ENCODE measurements at places on chromosomes 6 and 20.

DNA sequence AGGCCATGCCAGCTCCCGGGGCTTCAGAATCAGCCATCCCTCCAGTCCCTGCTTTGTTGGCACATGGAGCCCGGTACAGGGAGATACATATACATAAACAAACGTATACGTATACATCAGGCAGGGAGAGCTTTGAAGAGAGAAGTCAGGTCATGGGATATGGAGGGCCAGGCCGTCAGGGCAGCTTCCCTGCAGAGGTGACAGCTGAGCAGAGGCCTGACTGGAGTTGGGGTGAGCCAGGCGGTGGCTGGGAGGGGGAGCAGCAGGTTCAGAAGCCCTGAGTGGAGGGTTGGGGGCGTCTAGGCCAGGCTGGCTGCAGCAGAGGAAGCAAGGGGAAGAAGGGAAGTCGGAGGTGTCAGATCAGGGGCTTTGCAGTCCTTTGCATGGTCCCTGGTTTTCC lies 61.7 kb downstream of the STK35 start:
- no peaks in the 10 kb centered on the region for H3K4me1 ChIP-seq
- no peak for DNase-seq
- H3K4me3 ChIP-seq: no peak overlapping the region
- H3K27me3 ChIP-seq: no peaks in the 10 kb centered on the region
- no peaks in the 10 kb centered on the region for H3K36me3 ChIP-seq

DNA sequence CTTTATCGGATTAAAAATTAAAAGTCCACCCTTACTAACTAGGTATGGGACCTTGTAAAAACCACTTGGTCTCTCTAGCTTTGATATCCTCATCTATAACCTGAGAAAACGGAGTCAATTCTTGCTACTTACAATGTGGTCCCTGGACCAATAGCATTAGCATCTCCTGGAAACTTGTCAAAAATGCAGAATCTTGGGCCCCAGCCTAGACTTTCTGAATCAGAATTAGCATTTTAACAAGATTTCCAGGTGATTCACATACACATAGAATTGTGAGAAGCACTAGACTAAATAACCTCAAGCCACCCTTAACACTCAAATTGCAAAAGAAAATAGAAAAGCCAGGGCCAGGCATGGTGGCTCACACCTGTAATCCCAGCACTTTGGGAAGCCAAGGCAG lies 96.6 kb downstream of the RNGTT start:
- no peak overlapping the region for H3K4me3 ChIP-seq
- DNase-seq: no peak
- no peak overlapping the region for H3K27ac ChIP-seq
- no peaks in the 10 kb centered on the region for H3K4me1 ChIP-seq
- no peaks in the 10 kb centered on the region for H3K27me3 ChIP-seq

DNA sequence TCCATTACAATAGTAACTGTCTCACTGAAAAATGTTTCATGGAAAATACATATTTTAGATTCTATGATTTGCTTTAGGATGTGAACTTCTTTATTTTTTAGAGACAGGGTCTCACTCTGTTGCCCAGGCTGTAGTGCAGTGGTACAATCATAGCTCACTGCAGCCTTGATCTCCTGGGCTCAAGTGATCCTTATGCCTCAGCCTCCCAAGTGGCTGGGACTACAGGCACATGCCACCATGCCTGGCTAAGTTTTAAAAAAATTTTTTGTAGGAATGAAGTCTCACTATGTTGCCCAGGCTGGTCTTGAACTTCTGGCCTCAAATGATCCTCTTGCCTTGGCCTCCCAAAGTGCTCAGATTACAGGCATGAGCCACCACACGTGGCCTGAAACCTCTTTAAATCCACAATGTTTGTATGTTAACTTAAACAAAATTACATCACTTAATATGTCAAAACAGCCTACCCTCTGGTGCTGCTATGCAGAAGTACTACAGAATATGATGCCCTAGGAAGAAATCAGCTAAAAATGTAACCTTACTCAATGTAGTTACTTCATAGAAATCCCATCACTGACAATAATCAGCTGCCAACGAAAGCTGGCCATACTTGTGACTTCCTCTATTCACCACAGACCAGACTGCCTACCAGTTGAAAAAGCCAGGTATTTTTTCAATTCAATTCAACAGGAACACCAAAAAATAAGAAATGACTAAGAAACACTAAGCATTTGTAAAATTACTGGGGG lies 17.6 kb downstream of the EEF1A1 start:
- H3K4me1 ChIP-seq: no peaks in the 10 kb centered on the region
- no peak for DNase-seq
- no peaks in the 10 kb centered on the region for H3K27me3 ChIP-seq

DNA sequence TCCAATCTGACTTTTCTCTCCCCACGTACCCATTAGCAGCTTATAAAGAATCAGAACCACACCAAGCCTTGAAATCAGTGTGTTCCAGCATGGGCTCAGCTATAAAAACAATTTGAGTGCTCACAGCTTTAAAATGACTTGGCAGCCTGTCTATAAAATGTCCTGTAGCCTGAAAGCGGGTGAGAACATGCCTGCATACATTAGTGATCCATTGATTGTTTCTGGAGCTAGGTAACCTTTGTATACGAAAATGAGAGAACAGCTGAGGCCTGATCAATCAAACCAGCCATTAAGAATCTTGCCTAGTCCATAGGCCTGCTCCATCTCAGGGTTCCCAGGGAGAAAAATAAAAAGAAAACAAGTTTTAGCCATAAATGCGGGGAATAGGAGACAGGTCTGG lies 245.8 kb upstream of the SULF2 start:
- no peak overlapping the region for H3K4me3 ChIP-seq
- no peak overlapping the region for H3K27ac ChIP-seq
- no peaks in the 10 kb centered on the region for H3K36me3 ChIP-seq
- no peaks in the 10 kb centered on the region for H3K4me1 ChIP-seq
- DNase-seq: no peak
- H3K27me3 ChIP-seq: no peaks in the 10 kb centered on the region

GRCh38 chr6:80209430-80209829 lies 103.0 kb downstream of the BCKDHB start:
- no peak overlapping the region for H3K4me3 ChIP-seq
- DNase-seq: no peak
- peaks cover 4% of the 10 kb centered on the region for H3K4me1 ChIP-seq

- no peak for DNase-seq
Observed at GRCh38 chr20:6994452-6994851, 227.0 kb downstream of the BMP2 start.

DNA sequence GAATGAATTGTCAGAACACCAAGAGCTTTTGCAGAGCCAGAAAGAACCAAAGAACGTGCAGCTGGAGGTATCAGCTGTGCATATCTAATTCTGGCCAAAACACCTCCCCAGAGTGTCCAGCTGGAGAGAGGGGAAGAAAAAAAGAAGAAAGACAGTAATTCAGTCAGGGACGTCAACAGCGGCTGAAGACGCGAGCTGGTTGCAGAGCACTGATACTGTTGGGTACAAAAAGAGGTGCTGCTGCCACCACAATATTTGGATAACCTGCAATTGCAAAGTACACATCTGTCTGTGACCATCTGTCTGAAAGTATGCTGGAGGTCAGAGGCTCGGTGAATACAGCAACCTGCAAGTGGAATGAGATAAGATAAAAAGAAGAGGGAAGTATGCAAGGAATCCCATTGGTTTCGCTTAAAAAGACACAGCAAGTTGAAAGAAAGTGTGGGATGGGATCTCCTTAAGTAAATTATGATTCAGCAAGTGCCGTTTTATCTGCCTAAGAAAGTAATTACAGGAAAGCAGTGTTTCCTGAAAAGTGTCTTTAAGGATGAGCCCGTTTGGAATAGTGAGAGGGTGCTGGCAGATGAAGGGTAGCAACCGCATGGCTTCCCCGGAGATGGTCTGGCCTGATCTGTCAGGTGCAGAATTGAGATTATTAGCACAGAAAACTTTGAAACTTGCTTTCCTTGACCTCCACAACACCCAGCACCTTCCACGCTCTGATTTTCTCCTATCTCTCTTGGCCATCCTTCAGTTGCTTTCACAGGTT lies 189.9 kb upstream of the PRDM1 start:
- no peak overlapping the region for H3K4me3 ChIP-seq
- no peaks in the 10 kb centered on the region for H3K36me3 ChIP-seq
- H3K27me3 ChIP-seq: no peaks in the 10 kb centered on the region
- DNase-seq: no peak
- no peak overlapping the region for H3K27ac ChIP-seq
- H3K4me1 ChIP-seq: peaks cover 7% of the 10 kb centered on the region

DNA sequence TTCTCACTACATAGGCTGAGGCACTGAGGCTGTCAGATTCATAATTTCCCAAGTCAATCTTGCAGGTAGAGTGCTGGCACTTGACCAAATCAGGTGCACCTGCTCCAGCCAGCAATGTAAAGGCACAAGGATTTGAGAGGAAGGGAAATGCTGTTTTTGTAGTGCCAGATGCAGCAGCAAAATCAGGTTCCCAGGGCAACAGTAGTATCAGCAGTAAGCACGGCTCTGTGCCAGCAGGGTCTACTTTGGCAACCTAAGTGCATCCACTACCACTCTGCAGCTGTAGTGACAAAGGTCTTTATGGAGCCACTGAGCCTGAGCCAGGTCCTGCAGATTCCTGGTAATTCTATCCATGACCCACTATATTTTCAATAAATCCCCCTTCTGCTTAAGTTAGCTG lies 329.5 kb downstream of the TPBG start:
- H3K36me3 ChIP-seq: no peaks in the 10 kb centered on the region
- no peaks in the 10 kb centered on the region for H3K4me1 ChIP-seq
- no peak overlapping the region for H3K4me3 ChIP-seq
- no peak overlapping the region for H3K27ac ChIP-seq
- no peak for DNase-seq
- no peaks in the 10 kb centered on the region for H3K27me3 ChIP-seq

DNA sequence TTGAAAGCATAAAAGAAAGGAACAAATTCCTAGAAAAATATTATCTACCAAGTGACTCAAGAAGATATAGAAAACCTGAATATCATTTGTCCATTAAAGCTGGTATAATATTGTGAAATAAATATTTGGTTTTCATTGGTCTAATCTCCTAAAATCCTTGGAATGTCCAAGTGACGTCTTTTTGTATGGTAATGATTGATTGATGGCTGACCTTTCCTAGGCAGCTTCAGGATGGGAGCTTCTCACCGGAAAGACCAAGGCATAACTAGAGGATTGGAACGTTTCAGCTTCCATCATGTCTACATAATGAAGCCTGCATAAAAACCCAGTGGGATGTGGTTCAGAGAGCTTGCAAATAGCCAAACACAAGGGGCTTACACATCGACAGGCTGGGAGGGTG lies 57.6 kb upstream of the MAN1A1 start:
- H3K4me3 ChIP-seq: no peak overlapping the region
- H3K27ac ChIP-seq: no peak overlapping the region
- no peaks in the 10 kb centered on the region for H3K27me3 ChIP-seq
- no peaks in the 10 kb centered on the region for H3K36me3 ChIP-seq

- H3K27ac ChIP-seq: peak overlapping the region; percentile 90
- no peak for DNase-seq
- H3K4me3 ChIP-seq: peak overlapping the region; percentile 80
- H3K27me3 ChIP-seq: no peaks in the 10 kb centered on the region
- peaks cover 14% of the 10 kb centered on the region for H3K4me1 ChIP-seq
Observed at GRCh38 chr6:99521633-99522151, 6.5 kb upstream of the USP45 start.

DNA sequence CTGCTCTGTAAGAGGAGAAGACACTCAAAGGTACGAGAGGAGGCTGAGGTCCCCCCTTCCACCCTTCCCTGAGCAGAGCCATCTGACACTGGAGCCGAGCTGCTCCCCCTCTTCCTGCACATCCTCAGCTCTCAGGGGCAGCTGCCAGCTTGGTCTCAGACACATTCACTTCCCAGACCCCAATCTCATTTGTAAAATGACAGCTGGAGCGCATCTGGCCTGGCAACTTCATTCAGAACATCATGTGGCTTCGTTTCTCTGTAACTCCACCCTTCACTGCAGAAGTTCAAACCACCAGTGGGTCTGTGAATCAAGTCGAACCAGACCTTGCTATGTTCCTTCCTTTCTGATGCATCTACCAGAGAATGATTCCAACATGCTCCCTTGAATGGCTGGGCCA lies 145.6 kb upstream of the CDH4 start:
- H3K27ac ChIP-seq: no peak overlapping the region
- H3K4me1 ChIP-seq: no peaks in the 10 kb centered on the region
- DNase-seq: no peak
- H3K27me3 ChIP-seq: peaks cover 4% of the 10 kb centered on the region
- no peak overlapping the region for H3K4me3 ChIP-seq

DNA sequence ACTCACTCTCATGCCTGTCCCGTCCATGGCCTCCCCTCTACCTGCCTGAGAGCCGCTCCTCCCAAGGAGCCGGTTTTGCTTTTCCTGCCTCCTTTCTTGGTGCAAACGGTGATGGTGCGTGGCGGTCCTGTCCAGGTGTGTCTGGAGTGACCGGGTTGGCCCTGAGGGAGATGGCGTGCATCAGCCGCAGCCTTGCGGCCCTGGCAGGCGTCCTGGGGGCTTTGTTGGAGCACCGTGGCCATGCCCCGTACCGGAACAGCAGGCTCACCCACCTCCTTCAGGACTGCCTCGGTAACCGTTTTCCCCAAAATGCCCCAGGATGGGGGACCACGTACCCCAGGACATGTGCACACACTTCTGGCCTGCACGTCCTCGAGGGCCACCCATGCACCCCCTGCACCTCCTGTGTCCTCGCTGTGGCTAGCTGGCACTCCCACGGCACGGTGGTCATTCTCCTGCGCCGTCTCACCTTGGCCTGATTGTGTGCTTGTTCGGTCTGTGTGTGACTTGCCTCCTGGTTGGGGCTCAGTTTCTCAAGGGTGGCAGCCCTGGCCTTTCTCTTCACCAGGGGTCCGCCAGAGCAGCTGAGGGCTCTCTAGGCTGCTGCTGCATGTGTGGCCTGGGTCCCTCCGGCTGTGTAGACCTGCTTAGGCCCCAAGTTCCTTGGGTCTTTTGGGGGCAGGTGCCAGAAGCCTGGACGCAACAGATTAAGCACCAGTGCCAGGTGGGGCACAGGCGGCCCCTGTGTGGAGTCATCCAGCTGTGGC lies 36.4 kb downstream of the FRMD1 start:
- no peaks in the 10 kb centered on the region for H3K36me3 ChIP-seq
- H3K4me3 ChIP-seq: no peak overlapping the region
- peaks cover 13% of the 10 kb centered on the region for H3K4me1 ChIP-seq
- H3K27me3 ChIP-seq: no peaks in the 10 kb centered on the region
- no peak overlapping the region for H3K27ac ChIP-seq

DNA sequence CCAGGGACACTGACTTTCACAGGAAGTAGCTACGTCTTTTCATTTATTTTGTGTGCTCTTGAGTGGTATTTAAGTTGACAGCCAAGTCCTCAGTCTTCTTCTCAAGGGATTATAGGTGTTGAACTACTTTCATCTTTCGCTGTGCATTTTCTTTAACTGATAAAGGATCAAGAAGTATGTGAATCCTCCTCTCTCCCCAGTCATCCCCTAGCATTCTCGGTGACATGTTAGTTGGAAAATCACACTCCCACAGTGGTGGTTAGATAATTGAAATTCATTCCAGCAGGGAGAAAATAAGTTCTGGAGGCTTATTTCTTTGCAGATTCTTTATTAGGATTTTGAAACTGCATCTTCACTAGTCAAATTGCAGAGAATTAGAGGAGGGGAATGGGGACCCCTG lies 569.4 kb downstream of the MEI4 start:
- no peaks in the 10 kb centered on the region for H3K27me3 ChIP-seq
- H3K4me3 ChIP-seq: no peak overlapping the region
- no peaks in the 10 kb centered on the region for H3K36me3 ChIP-seq
- no peaks in the 10 kb centered on the region for H3K4me1 ChIP-seq
- no peak overlapping the region for H3K27ac ChIP-seq

- H3K27me3 ChIP-seq: no peaks in the 10 kb centered on the region
- no peak for DNase-seq
- H3K27ac ChIP-seq: no peak overlapping the region
- H3K4me3 ChIP-seq: no peak overlapping the region
- H3K4me1 ChIP-seq: peaks cover 12% of the 10 kb centered on the region
Observed at GRCh38 chr6:45881705-45882467, 133.8 kb downstream of the CLIC5 start.

Measured in suprapubic skin (tissue), 4 donors.